ENCODE measurements at places on chromosomes 13 and 19.

DNA sequence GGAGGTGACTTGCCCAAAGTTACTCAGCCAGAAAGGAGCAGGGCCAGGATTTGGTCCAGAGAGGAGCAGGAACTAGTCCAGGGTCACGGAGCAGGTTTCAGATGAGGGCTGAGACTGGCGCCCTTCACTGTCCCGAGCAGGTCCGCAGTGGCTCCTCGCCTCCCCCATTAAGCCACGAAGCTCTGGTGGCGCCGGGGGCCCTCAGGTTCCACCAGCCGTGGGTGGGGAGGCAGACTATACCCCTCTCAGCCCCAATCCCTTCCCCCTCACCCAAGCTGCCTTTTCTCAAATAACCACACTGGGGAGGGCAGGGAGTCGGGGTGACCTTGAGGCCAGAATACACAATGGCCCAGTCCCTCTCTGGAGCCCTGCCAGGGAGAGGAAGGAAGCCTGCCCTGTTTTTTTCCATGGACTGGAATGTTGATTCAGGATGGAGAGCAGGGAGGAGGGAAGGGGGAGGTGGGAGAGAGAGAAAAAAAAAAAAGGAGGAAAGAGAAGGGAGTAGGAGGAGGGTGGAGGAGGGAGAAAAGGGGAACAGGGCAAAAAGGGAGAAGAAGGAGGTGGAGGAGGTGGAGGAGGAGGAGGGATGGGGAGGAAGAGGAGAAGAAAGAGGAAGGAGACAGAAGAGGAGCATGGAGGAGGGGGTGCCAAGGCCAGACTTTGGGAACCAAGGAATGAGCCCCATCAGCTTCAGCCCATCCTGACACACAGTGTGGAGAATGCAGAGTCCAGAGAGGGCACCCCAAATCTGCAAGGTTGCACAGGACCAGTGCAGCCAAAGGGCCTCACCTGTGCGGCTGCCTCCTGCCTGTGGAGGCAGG is 19.7 kb downstream of the CEACAM16 start:
- no peak for DNase-seq

DNA sequence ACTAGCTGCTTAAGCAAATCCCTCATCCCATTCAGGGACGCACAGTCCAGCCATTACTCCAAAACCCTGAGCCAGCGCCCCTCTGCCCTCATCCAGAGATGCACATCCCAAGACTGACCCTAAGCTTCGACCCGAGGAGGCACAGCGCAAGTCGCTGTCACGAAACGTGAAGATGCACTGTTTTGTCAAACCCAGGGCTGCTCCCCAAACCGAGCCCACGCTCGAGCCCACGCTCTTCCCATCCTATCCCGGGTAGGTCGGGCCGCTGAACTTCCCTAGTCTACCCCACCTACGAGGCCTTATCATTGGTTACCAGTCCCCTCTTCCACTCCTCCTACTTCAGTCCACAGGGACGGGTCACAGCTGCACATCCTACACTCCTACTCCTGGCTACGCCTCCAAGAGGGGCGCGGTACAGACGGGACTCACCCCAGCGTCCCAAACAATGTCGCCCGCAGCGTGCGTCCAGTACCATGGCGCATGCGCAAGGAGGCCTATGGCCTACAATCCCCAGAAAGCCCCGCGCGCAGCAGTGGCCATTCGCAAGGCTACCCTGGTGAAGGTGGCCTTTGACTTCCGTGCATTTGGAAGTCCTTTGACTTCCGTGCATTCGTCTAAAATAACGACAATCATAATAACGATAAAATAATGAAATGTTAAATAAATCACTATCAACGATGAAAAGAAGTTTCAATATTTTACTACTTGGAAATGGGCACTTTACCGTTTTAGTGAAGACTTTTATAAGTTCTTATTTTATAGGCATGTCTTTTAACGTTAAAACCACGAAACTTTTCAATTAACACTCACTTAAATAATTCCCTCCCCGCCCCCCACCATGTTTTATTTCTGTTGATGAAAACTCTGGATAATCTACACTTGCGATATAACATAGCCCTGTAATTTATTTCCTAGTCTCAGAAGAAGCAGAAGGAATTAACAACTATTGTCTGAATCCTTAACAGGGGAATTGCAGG is at the start of gene ZNF285:
Gene ZNF285, minus strand, starts transcription at position 470 of the 977 bp plus-strand sequence. CDS start 4,395 bp downstream, outside the sequence.
- no peak for DNase-seq

- no peak for DNase-seq
These were observed 1.2 kb downstream of the VASP start for GRCh38 chr19:45508417-45508860.

- DNase-seq, result no peak
These were observed 755 bp upstream of the RAB3A start for GRCh38 chr19:18204394-18205199.

DNA sequence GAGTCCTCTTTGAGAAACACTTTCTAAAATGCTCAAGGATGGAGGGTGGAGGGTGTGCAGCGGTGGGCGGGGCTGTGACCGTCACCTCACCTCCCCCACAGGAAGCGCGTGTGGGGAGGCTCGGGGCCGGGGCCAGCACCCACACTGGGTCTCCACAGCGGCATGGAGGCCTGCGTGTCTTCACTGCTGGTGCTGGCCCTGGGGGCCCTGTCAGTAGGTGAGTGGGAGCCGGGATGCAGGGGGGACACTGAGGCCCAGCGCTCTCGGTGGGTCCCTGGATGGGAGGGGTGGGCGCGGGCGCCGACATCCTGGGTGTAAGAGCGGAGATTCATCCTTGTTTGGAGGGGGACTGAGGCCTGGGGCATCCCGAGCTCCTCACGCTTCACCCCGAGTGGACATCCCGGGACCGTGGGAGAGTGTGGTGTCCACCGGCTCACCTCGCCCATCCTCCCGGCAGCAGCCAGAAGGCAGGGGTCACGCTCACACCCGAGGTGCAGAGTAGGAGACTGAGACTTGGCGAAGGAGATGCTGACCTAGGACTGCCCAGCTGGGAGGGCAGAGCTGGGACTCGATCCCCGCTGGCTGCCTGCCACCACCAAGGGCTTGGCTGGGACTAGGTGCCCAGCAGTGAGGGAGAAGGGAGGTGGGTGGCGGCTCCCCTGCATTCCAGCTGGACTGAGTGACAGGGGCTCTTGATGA is at the start of gene GZMM:
Gene GZMM, plus strand, starts transcription at position 144 of the 699 bp plus-strand sequence. Its CDS starts 19 bp downstream, at position 163.
- no peak for DNase-seq

DNA sequence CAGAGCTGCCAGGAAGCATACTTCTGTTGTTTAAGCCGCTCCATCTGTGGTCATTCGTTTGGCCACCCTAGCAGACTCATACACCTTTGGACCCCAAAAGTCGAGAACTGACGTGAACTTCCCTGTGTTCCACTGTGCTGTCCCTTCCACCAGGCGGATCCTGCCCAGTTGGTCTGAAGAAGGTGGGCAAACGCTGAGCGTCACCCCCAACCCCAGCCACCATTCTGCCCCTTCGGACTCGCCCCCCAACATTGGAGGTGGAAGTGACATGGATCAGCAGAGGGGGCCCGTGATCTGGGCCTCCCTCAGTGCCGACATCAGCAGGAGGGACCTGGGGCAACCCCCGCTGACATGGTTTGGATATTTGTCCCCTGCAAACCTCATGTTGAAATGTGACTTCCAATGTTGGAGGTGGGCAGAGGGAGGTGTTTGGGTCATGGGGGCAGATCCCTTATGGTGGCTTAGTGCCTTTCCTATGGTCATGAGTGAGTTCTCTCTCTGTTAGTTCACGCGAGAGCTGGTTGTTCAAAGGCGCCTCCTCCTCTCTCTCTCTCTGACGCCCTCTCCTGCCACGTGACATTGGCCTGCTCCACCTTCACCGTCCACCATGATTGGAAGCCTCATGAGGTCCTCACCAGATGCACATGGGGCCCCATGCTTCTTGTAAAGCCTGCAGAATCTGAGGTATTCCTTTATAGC is 93.6 kb upstream of the ZNF507 start:
- no peak for DNase-seq

DNA sequence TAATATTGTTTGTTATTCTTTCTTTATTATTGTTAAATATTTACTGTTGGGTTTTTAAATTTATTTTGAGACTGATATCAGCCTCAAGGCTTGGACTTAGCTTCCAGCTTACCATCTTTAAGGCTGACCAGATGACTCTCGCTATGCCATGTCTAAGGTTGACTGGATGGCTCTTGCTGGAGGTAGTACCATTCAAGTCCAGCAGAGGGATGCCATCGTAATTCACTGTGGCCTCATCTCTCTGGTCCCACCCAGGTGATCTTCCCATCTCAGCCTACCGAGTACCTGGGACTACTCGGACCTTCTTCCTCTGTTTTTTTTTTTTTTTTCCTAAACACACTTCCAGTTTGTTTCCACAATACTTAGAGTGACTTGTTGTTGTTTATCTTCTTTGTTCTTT is 41.7 kb upstream of the ZNF91 start:
- no peak for DNase-seq

- no peak for DNase-seq
These were observed 859 bp downstream of the ZNF568 start for GRCh38 chr19:36916991-36917390.

- DNase-seq, result no peak
These were observed 66.7 kb downstream of the ATP11A start for GRCh38 chr13:112756511-112756966.

DNA sequence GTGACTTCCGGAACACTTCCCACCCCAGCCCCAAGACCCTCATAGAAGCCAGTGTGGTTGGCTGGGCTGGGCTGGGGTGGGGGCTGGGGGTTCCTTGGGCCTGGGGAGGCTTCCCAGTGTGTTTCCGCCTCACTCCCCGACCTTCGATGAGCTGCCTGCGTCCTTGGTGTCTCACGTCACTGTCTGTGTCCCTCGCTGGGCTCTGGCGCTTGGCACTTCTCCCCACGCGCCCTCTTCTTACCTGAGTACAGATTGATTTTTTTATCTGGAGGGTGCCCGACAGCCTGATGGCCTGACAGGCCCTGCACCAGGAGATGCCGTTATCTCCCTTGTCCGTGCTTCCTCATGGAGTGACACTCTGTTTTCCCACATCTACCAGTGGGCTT is 7.6 kb upstream of the GRIN3B start:
- no peak for DNase-seq

DNA sequence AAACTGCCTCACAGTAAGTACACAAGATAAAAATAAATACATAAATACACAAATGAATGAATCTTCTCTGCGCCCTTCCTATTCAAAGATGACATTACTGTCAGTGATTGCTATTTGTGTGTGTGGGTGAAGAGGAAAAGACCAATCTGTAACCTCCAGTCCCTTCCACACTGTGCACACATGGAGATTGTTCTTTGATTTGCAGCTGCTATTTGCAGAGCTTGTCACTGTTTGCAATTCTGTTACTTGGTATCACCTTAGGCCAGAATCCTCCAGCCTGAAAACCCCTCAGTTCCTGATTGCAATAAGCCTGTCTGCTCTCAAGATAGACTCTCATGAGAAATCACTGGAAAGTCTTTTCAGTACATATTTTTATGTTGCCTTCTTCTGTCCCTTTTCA is 1314.9 kb downstream of the PCDH9 start:
- no peak for DNase-seq

DNA sequence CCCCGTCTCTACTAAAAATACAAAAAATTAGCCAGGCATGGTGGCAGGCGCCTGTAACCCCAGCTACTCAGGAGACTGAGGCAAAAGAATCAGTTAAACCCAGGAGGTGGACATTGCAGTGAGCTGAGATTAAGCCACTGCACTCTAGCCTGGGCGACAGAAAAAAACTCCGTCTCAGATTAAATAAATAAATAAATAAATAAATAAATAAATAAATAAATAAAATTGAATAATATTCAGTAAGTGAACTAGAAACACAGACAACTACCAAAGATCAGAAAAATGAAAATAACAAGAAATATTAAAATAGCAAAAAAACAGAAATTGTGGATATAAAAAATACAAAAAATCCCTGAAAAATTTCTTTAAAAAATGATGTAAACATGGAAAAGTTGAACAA is 172.4 kb downstream of the ZNF486 start:
- DNase-seq, result no peak

DNA sequence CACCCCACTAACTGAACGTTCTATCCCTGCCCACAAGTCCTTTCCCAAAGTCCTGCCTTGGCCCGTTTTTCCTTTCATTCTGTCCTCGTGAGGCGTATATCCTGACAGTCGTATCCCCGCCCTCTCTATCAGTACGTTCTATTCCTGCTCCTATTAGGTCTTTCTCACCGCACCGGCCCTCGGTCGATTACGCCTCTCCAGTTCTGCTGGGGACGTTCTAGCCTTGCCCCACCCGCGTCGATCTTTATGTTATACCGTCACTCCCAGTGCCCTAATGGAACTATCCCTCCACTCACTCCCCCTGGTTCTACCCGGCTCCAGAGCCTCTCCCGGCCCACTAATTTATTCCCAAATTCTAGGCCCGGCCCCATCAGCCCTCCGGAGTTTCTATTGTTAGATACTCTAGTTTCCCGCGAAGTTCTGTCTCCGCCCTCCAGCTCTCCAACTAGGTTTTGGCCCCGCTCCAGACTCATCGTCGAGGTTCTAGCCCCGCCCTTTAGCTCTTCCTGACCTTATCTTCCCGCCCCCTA is 2.0 kb downstream of the PLAUR start:
- no peak for DNase-seq

GRCh38 chr19:46907880-46908279 is 47.1 kb downstream of the ARHGAP35 start:
- no peak for DNase-seq

GRCh38 chr19:16061943-16062342 is 14.4 kb upstream of the TPM4 start:
- DNase-seq, result no peak

GRCh38 chr19:32627714-32628270 is 46.8 kb downstream of the PDCD5 start:
- DNase-seq, result no peak

DNA sequence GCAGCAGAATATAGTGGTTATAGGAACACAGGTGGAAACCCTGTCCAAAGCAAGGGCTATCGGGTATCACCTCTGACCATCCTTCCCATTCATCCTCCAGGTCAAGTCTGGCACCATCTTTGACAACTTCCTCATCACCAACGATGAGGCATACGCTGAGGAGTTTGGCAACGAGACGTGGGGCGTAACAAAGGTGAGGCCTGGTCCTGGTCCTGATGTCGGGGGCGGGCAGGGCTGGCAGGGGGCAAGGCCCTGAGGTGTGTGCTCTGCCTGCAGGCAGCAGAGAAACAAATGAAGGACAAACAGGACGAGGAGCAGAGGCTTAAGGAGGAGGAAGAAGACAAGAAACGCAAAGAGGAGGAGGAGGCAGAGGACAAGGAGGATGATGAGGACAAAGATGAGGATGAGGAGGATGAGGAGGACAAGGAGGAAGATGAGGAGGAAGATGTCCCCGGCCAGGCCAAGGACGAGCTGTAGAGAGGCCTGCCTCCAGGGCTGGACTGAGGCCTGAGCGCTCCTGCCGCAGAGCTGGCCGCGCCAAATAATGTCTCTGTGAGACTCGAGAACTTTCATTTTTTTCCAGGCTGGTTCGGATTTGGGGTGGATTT is 2.1 kb upstream of the RAD23A start:
- no peak for DNase-seq

DNA sequence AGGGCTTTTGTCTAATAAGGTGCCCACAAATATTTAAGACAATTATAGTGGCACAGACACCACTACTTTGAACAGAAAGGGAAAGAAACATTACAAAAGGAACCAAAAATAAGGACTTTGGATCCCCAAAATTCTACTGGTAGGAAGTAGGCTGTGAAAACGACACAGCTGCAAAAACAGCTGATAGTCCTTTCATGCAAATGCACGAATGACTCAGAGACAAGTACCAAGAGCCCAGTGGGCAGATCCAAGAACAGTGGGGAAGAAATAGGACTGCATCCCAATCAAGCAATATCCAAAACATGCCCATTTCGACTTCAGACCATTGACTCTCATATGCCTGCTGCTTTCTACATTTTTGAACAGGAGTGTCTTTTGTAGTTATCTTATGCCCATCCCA is 269.4 kb upstream of the NBEA start:
- DNase-seq, result no peak
